ENCODE measurements at places on chromosomes 6 and 20.

GRCh38 chr6:11283629-11284028, 51.2 kb upstream of the NEDD9 start:
- DNase-seq: no peak

GRCh38 chr20:45413479-45413878, 2.5 kb upstream of the PIGT start:
- no peak for DNase-seq

DNA sequence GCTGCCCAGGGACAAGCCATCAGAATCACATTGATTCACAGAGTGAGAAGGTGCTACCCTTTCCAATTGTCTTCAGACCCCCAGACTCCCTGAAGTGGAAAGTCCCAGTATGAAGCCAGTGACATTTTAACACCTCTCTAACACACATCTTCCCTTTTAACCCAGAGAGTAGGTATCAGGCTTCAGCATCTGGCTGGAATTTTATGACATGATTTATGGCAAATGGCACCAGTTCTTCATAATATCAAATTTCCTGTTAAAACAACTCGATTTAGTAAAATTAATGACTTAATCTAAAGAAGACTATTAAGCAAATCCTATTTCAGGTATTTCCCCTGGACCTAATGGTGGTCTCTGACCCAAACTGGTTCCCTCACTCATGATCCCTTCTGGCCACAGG, 25.0 kb downstream of the KCNB1 start:
- DNase-seq: no peak

DNA sequence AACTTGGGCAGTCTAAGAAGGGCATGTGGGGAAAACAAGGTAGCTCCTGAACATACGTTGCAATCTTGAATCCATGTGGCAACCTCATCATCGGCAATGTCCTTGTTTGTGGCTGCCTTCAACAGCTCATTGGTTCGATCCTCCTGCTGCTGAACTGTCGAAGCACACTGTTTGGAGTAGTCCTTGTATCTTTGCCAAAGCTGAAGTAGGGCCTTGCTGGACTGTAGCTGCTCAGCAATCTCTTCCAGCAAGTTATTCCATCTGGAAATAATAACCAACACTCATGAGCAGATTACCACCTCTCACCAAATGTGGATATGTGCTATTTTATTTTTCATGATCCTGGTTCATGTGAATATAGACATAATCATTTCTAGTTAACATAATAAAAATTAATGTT, 413.3 kb downstream of the ESR1 start:
- no peak for DNase-seq

- DNase-seq: no peak
Measured at GRCh38 chr6:53287336-53288225, 61.2 kb downstream of the ELOVL5 start.

- no peak for DNase-seq
Measured at GRCh38 chr6:152598901-152599537, 38.1 kb downstream of the SYNE1 start.

- no peak for DNase-seq
Measured at GRCh38 chr20:533526-533925, 10.1 kb downstream of the CSNK2A1 start.

DNA sequence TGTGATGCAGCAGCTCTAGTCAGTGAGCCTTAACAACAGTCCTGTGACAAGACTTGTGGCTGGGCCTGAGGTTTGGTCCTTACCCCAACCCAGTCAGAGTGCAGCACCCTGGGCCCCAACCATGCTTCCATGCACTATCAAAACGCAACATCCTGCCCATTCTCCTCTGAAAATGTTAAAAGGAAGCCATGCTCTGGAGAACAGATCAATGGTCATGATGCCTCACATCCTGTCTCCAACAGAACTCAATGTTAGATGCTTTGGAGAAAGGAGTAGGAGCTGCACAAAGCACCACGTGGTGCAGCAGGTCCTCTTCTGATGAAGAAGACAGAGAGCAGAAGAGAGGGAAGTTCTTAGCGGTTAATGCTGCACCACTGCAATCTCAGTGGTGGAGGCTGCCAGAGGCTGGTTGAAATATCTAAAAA, 41.9 kb downstream of the TRAM2 start:
- peak; percentile 33 for DNase-seq

GRCh38 chr6:37331047-37331446, 22.7 kb upstream of the RNF8 start:
- no peak for DNase-seq

GRCh38 chr20:31604567-31605030, 490 bp upstream of the ID1 start:
- DNase-seq: no peak

- peak; percentile 1 for DNase-seq
Measured at GRCh38 chr6:62150048-62150663, 135.9 kb downstream of the KHDRBS2 start.

DNA sequence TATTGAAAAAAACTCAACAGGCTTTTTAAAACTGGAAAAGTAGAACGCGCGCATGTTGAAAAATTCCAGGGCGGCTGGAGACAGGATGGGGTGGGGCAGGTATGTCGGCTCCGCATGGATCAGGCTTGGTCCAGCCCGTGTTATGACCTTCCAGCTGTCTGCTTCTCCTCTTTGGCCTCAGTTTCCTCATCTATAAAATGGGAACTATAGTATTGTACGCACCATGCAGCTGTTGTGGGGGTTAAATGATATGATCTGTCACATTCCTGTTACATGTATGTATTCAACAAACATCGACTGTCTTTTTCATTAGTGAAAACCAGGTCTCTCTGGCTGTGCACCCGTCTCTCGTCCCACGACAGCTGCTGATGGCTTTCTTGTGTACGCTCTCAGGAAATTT, 18.8 kb downstream of the PHACTR3 start:
- DNase-seq: no peak

- no peak for DNase-seq
Measured at GRCh38 chr6:111852725-111853124, 20.5 kb downstream of the FYN start.

GRCh38 chr6:135647521-135647920, 150.0 kb upstream of the AHI1 start:
- DNase-seq: peak; percentile 48

DNA sequence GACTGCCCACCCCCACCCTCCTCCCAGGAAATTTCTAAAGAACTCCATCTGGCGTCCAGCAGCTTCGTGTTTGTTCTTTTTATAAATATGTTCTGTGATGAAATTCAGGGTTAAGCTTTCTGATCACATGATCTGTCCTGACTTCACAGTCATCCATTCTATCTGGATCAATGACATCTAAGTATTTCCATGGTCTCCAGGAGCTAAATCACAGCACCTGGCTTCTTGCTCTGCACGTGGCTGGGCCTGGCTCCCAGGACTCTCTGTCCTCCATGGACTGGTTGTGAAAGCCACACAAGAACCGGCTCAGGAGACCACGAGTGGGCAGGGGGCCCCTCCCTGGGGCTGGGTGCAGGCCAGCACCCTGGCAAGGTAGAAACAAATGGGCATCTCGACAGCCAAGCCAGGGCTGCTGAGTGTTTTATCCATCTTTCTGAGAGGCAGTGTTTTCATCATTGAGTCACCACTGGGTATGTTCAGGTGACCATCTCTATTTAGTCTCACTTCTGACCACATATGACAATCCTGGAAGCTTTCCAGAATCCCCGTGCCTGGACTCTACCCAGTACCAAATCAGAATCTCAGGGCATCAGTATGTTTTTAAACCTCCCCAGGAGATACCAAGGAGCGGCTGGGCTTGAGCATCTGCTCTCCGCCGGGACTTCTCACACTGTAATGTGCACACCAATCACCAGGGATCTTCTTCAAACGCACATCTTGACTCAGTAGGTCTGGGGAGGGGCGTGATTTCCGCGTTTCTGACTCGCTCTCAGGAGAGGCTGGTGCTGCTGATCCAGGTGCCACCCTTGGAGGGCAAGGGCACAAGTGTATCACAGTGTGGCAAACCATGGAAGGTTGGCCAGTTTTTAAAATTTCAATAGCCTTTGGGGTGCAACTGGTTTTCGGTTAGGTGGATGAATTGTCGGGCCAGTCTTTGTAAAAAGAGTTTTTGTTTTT, 31.6 kb upstream of the PXDC1 start:
- no peak for DNase-seq

- DNase-seq: no peak
Measured at GRCh38 chr6:108243836-108244235, 17.0 kb downstream of the SNX3 start.

- no peak for DNase-seq
Measured at GRCh38 chr6:105779110-105779509, 307.0 kb upstream of the PRDM1 start.

DNA sequence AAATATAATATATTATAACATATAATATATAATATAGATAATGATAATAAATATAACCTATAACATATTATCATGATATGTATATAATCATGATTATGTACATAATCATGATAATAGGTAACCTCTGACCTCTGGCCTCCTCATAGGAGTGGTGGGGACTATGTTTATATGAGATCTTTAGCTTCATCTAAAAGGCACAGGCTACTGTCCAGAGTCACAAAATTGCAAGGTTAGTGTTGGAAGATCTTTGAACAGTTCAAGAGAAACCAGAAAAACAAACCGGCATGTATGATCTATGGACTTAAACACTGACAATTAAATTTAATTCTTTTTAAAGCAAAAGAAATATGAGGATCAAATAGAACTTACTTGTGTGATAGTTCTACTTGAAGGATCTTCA, 55.7 kb upstream of the TINAG start:
- DNase-seq: no peak

DNA sequence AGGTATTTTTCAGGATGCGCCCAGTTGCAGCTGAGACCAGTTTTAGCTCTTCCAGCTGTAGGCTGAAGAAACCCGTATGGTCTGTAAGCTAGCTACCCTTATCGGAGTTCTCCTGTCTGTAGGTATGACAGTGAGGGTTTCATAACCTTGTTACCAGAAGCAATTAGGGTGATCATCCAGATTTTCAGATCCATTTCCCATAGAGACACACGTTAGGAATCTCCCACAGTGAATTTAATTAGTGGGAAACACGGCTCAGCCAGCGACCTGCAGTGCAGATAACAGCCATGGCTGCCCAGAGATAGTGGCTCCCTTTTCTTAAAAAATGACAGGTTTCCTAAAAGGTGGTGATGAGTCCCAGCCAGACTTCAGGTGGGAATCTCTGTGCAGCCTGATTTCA, 111.1 kb downstream of the BTBD3 start:
- DNase-seq: no peak

- DNase-seq: no peak
Measured at GRCh38 chr20:41798930-41799502, 180.8 kb upstream of the CHD6 start.

DNA sequence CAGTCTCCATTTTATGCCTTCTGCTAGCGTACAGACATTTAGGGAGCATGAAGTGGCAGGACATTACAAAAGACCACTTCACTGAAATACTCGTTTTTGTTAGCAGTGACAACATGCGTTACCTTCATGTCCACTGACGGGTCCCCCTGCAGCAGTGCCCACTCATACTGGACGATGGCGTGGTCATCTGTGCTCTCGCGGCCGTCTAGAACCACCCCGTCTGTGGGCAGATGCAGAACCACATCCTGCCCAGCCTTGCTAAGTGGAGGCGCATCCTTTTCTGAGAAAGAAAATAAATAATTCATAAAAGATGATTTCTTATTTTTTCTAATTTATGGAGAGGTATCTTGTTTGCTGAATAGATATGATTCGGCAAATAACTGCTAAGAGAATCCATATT, 11.3 kb downstream of the LRP11 start:
- no peak for DNase-seq

GRCh38 chr6:106913676-106914280, 60.8 kb downstream of the CD24 start:
- DNase-seq: no peak

DNA sequence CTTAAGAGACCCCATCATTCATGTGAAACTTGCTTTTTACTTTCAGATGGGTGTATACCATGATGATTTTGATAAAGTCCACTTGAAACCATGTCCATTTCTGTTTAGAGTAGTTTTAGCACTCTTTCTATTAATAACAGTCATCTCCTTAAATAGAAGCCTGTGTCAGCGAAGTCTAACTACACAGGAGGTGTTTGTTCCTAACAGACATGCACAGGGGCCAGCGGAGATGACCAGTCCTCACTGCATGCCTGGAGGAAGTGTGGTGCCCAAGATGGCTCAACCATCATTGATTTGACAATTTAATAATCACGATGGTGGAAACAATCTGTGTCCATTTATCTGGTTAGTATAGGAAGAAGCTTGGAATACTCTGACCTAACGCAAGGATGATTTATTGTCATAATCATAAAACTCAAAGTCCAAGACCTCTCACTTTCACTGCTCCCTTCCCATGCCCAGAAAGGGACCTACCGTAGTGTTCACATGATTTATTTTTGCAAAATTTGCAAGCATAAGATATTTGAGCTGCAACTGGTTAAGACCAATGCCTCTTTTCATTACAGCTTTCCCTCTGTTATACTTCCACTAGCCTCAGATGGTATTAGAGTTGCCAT, 31.0 kb upstream of the CLIC5 start:
- DNase-seq: no peak

GRCh38 chr6:56437171-56437900, 190.0 kb upstream of the COL21A1 start:
- DNase-seq: no peak

DNA sequence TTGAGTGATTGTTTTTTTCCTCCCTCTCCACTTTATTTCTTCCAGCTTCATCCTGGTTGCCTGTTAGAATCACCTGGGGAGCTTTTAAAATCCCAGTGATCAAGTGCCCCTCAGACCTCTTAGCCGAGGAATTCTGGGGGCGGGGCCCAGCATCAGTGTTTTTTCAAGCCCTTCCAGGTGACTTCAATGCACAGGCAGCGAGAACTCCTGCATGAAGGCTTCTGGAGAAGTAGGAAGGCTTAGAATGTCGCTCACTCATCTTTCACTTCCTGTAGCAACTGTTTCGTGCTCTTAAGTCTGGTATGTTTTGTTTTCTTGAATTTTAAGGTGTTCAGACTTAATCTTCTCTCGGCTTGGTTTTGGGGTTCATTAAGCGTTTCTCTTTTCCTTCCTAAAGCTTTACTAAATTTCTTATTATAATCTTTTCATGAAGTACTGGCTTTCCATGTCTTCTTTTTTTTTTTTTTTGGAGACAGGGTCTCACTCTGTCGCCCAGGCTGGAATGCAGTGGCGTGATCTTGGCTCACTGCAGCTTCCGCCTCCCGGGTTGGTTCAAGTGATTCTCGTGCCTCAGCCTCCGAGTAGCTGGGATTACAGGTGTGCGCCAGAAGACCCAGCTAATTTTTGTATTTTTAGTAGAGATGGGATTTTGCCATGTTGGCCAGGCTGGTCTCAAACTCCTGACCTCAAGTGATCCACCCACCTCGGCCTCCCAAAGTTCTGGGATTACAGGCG, 30.9 kb upstream of the TULP1 start:
- no peak for DNase-seq

GRCh38 chr20:9490631-9491030, 23.8 kb upstream of the LAMP5 start:
- DNase-seq: no peak

- no peak for DNase-seq
Measured at GRCh38 chr20:17679941-17680835, 1.9 kb downstream of the RRBP1 start.
